ENCODE measurements at places on chromosomes 2 and 18.
A peak's percentile ranks its signal among the peaks of the same experiment; 100 is the strongest.

- H3K4me1 ChIP-seq: peaks cover 7% of the 10 kb centered on the region
- H3K36me3 ChIP-seq: no peaks in the 10 kb centered on the region
- no peaks in the 10 kb centered on the region for H3K27me3 ChIP-seq
Observed at GRCh38 chr2:191265311-191266170, 20.3 kb downstream of the MYO1B start.

DNA sequence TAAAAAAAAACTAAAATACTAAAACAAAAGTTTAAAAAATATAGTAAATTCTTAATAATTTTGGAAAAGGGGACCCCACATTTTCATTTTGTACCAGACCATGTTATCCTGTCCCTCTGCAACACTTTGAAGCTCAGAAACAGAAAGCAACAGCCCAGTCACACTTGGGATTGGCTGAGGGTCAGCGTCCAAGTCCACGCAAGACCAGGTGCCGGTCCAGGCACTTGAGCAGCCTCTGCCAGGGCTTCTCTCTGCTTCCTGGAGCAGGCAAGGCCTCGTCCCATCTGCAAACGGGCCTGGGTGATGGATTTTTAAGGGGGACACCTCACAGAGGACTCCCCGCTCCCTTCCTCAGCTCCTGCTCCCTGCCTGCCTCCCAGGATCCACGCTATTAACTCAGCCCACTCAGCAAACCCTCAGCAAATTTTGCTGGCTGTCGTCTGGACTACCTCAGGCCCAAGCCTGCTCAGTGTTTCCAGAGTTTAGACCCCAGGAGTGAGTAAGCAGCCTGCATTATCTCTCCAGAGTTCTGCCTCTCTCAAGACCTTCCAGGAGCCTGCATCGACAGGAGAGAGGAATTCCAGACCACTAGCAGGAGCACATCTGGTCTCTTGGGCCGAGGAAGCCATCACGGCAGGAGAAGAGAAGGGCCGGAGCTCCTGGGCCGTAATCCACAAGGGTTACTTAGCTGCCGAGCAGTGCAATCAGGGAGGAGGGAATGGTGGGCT, 88.7 kb upstream of the STPG4 start:
- no peaks in the 10 kb centered on the region for H3K36me3 ChIP-seq
- no peak overlapping the region for H3K4me3 ChIP-seq
- H3K27ac ChIP-seq: no peak overlapping the region
- no peak for DNase-seq

GRCh38 chr2:236703373-236703709, 133.7 kb downstream of the ACKR3 start:
- H3K36me3 ChIP-seq: no peaks in the 10 kb centered on the region
- H3K4me3 ChIP-seq: no peak overlapping the region
- no peak overlapping the region for H3K27ac ChIP-seq

- H3K27ac ChIP-seq: peak overlapping the region; percentile 91
- peaks cover 2% of the 10 kb centered on the region for H3K27me3 ChIP-seq
- peak; percentile 84 for DNase-seq
- no peak overlapping the region for H3K4me3 ChIP-seq
- H3K36me3 ChIP-seq: no peaks in the 10 kb centered on the region
- H3K4me1 ChIP-seq: peaks cover 50% of the 10 kb centered on the region
Observed at GRCh38 chr2:230925879-230926765, 1.1 kb upstream of the GPR55 start.

All from activated naive CD4-positive, alpha-beta T cell treated with anti-CD3 and anti-CD28 coated beads for 36 hours (primary cell).